ENCODE measurements at places on chromosomes 13 and 19.

- DNase-seq, result no peak
These were observed 6.8 kb upstream of the GRIN3B start for GRCh38 chr19:993361-993830.

DNA sequence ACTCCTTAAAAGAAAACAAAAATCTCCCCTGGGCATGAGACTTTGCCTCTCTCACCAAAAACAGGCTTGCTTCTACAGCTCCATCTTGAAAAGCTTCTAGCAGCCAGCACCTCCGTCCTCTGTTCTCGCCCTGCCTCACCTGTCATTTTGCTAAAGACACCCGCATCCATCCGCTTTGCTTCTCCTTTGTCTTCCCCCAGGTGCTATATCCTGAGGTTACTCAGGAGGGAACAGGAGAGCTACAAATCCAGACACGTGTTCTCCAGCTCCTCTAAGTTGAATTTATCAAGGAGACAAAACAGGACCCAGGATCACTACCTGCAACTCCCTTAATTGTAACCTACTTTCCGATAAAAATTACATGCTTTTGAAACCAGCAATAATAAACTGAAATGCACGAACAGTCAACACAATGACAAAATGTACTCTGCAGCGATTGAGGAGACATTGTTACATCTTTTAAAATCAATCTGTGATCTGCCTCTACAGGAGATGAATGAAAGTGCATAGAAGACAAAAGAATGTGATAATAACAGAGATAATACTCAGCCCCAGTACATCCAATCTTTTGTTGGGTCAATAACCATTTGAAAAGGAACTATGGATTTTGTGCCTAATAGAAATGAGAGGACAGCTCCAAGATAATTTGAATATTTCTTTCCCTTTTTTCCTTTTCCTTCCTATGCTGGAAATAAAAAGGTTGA lies 221.2 kb downstream of the DCLK1 start:
- DNase-seq, result no peak

- DNase-seq, result peak; percentile 28
These were observed 46.7 kb upstream of the KL start for GRCh38 chr13:32969516-32969941.

DNA sequence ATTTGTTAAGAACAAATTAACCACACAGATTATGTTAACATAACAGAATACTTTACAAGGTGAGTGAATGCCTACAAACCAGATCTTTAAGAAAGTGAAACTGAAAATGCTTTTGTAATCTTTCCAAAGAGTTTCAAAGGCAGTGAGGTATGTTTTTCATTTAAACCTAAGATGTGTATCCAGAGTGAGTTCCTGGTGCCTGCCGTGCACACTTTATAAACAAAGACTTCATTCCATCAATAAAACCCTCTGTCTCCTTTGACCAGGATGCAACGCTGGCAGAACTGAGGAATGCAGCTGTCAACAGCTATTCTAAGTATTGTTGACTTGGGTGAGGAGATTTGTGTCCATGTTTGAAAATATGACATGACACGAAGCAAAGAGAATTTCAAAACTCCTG lies 344.6 kb downstream of the DNAJC15 start:
- peak; percentile 39 for DNase-seq

DNA sequence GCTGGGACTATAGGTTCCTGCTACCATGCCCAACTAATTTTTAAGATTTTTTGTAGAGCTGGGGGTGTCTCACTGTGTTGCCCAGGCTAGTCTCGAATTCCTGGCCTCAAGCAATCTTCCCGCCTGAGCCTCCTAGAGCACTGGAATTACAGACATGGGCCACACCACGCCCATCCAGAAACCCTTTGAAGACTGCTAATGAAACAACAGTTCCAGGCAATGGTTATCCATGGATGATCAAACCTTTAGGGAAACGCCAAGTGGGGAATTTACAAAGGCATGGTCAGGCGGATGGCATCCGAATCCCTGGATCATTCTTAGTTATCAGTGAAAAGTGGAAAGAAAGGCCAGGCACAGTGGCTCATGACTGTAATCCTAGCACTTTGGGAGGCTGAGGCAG lies 16.9 kb upstream of the DNMT1 start:
- DNase-seq, result no peak

DNA sequence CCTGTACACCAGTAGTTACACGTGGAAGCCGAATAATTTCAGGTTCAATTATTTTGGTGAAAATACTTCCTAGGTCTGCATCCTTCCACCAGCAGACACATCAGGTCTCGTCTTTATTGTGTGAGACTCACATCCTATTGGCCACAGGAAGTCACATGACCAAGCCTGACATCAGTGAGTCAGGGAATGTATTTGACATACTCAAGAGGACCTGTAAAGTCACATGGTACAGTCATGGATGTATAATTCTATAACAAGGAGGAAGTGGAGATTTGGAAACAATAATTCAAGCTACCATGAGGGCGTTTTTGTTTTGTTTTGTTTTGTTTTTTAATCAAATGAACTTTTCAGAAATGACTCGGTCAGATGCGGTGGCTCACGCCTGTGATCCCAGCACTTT lies 9.3 kb upstream of the HIF3A start:
- DNase-seq, result no peak

DNA sequence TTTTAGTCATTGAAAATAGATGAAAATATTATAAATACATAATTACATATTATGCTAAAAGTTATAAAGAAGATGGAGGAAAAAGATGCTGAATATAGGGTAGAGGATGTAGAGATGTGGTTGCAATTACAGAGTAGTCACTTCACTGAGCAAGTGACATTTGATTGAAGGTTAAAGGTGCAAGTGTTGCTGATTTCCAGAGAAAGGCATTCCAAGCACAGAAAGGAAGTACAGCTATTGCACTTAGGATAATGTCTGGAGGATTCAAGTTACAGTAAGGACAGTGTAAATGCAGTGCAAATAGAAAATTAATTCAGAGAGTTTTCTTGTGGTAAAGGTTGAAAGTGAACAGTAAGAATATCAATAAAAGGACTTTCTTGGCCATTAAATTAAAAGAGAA lies 1721.8 kb downstream of the PCDH9 start:
- no peak for DNase-seq

DNA sequence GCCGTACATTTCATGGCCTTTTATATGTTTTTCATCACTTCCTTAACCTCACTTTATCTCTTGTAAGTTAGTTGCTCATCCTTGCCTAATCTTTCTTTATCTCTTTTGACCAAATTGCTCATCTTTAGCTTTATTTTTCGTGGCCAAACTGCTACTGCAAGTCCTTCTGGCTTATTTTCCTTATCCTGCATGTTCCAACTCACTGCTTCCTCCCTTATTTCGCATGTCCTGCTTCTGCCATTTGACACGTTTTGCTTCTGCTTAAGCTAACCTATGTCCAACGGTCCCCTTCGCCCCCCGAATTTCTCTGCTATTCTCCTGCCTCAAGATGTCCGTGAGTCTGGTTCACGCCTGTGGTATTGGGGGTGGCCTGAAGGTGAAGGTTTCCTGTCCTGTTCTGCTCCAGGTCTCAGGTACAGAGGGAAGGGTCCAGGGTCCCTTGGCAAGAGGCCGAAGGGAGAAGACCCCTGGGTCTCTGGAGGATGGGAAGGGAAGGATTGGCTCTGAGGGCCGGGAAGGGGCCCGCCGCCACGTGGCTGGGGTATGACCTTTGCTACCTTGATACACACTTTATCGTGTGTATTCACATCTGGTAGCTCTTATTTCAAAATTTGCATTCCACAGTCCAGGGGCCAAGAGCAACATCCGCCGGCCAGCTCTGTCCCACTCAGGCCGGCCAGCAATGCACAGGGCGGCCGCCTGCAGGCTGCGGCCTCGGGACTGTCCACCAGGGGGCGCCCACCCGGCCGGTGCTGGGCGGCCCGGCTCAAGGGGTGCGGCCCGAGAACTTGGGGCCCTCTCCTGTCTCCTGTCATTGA lies 2.9 kb upstream of the C19orf85 start:
- DNase-seq, result peak; percentile 77

GRCh38 chr13:113815151-113816058 lies 48.5 kb downstream of the GAS6 start:
- DNase-seq, result no peak

GRCh38 chr13:77729502-77730221 lies 32.2 kb downstream of the SLAIN1 start:
- DNase-seq, result no peak

GRCh38 chr13:94239135-94239534 lies 240.3 kb downstream of the DCT start:
- no peak for DNase-seq

DNA sequence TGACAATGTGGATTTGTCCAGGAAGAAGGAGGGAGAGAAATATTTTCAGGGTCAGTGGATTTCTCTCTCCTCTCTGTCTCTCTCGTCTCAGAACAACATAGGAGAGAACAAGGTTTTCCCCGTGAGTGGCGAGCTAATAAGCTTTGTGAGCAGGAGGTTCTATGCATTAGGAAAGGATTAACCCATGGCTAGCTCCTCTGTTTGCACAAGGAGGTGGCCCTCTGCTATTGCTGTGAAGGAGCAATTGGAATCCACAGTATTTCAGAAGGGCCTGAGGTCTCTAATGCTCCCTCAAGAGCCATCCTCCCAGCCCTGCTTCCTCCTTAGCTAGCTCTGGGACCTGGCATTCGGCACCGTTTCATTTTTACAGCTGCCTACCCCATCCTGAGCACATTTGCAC lies 288.9 kb upstream of the MAB21L1 start:
- no peak for DNase-seq

DNA sequence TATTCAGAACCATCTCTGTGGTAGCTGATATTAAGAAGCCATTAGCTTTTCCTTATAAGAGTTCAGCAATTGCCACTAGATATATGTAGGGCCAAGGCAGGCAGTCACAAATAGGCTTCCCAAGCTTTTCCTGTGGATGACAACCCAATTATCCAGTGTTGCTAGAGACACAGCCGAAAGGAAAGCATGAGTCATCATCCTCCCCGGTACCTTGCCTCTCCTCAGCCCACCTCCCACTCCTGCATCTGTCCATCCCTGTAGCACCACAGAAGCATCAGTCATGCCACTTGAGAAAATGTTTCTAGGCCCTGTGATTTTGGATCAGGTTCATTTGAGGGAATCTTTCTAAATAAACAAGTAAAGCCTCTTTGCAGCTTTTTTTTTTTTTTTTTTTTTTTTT lies 204.3 kb downstream of the DNAJC15 start:
- no peak for DNase-seq

DNA sequence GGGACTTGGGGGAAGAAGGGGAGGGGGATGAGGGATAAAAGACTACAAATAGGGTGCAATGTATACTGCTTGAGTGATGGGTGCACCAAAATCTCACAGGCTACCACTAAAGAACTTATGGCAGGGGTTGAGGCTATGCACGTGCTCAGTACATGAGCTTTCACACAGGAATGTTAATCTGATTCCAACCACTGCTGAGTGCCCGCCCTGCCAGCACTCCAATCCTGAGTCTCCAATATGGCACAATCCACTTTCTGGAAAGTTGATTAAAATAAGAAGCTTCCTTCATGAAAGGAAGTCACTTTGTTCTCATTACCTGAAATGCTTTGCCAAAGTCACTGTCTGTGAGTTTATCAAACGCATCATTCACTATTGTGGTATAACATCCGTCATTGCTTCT lies 463.0 kb downstream of the IRS2 start:
- DNase-seq, result no peak

GRCh38 chr13:31261241-31261640 lies 61.5 kb downstream of the B3GLCT start:
- no peak for DNase-seq

- DNase-seq, result no peak
These were observed 14.7 kb upstream of the DHDH start for GRCh38 chr19:48918801-48919247.

DNA sequence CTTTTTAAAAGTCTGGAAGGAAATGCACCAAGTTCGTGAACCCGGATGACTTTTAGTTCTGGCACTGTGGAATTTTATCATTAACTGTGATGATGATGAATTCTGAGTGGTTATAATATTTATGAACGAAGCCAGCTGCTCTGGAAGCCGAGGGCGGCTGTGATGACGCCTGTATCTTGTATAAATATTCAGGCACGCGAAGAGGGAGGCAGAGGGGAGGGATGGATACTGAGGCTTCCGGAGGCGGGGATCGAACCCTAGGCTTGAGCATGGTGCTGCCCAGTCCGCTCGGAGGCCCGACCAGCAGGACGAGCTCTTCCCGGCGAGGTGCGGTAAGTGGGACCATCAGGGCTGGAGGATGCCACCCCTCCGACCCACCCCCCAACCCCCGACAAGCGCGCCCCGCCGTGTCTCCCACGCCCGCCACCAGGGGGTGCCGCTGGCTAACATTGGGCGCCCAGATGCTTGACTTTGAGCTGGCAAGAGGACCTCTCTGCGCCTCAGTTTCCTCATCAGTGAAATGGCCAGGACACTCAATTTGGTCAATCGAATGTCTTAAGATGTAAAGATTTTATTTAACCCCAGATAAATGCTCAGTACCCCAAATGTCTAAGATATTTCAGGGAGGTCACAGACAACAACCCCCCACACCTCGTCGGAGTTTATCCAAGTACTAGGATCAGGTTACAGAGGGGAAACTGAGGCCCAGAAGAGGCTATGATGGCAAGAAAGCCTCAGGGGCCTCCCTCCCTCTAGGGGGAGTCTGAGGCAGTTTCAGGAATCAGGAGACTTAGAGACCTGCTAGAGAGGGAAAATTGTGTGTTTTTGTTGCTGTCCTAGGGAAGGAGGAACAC lies 4.5 kb upstream of the RAB3A start:
- peak; percentile 61 for DNase-seq

- DNase-seq, result no peak
These were observed 2.0 kb downstream of the OLFM2 start for GRCh38 chr19:9934132-9934950.

- DNase-seq, result no peak
These were observed 45.0 kb downstream of the RASA3 start for GRCh38 chr13:114087430-114087829.

DNA sequence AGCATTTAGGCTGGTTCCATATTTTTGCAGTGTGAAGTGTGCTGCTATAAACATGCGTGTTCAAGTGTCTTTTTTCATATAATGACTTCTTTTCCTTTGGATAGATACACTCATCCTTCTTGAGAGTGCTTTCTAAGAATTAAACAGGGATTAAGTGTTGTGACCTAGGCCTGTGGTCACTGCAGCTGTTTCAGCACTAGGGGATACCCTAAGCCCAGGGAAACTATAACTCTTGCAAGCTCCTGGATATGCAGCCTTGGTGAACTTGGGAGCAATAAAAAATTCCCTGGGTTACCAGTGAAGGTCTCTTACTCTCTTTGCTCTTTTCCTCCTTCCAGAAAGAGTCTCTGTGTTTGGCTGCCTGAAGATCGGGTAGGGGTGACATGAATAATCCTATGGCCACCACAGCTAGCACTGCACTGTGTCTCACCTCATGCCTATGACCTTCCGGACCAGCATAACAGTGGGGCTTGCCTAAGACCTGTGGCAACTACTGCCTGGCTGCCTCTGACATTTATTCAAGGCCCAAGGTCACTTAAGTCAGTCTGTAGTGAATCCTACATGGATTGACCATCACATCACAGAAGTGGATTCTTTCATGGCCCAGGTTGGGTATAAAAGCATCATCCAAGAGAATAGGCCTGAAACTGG lies 799.7 kb downstream of the DACH1 start:
- no peak for DNase-seq

Data from AG09319 (cell line).